ENCODE measurements at places on chromosomes 1 and 21. TPM values are rescaled to one million over a fixed set of nuclear protein-coding genes. Genes with fewer than 3 reads are reported as not detected.

- no peak for DNase-seq
Observed at GRCh38 chr1:53110370-53111072, 31.9 kb downstream of the SLC1A7 start.

FMO5 gene
- 9.6 TPM for total RNA-seq

DNA sequence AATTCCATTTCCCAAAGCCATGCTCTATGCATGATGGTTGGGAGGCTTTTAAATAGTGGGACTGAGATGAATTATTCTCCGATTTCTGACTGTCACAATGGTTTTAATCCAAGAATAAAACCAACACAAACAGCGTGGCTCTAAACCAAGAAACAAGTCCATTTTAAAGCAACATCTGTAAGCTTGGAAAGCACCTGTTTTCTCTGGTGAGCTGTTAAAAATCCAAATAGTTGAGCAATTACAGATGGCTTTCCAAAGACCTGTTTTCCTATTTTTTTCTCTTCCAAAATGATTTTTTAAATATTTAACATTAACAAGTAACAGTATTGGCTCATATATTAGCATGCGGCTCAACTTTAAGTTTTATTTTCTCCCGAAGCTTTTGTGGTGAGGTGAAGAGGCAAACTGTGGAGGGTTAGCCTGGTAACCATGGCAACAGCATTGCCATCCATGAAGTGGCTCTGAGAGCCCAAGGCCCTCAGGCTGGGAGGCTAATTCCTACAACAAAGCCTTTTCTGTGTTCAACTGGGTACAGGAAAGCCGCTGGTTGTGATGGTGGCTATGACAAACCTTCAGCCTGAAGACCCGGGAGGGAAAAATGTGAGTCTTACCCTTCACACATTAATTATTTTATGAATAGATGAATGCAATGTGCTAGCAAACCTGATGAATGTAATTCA lies 56.7 kb upstream of the B3GALT5 start:
- DNase-seq, result no peak

USP1 gene
- 15.1 TPM for total RNA-seq

CFAP141 gene
- total RNA-seq, result not detected

- no peak for DNase-seq
Observed at GRCh38 chr1:48969971-48970370, 193.3 kb upstream of the BEND5 start.

- DNase-seq, result no peak
Observed at GRCh38 chr1:160567341-160567740, 12.0 kb downstream of the CD84 start.

- DNase-seq, result no peak
Observed at GRCh38 chr1:221632072-221632471, 109.8 kb downstream of the DUSP10 start.

DNA sequence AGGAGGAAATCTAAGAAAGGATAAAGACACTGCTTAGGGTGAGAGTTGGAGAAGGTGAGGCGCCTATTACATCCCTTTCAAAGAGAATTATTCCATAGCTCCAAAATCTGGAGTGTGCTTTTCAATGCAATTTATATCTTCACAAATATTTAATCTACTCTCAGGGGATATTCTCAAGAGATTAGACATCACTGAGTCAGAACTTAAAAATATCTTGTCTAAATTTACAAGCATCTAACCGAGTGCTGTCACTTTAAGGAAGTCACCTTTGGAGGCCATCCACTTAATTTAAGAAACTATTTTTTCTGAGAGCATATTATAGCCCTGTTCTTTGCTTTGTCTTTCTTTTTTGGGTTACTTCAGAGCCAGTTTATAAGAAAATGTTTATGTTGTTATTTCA lies 134.6 kb downstream of the TNFSF18 start:
- DNase-seq, result no peak

DNA sequence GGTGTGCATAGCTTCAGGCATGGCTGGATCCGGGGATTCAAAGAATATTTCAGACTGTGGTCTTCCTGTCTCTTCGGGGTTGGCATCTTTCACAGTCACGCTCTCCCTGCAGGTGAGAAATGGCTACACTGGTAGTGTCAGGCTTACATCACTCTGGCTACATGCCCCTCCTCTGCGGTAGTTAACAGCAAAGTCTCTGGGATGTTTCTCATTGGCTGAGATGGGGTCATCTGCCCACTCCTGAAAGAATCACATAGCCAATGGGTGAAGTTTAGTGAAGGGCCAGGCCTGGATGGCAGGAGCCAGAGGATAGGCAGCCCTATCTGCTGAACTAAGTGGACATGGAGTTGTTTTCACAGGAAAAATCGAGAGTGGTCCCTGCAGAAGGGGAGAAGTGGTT lies 356.5 kb downstream of the MATN1 start:
- no peak for DNase-seq

CLK2 gene
- total RNA-seq, result 41.3 TPM

- no peak for DNase-seq
Observed at GRCh38 chr21:14435423-14435822, 52.5 kb upstream of the HSPA13 start.
